ENCODE measurements at places on chromosomes 4 and X.

DNA sequence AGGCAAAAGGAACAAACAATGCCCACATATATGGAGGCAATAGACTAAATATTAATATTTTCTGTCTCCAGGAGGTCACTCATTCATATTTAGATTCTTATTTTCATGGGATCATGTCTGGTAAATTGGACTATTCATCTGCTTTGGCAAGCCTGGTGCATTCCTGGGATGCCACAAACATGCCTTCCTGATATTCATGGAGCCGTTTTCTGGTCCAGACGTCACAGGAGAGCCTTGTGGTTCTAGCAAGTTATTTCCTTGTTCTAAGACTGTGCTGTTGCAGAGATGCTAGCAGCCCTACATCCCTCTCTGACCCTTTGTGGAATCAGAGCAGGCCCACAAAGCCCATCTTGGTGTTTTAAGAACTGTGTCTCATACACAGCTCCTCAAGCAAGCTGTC, 16.1 kb upstream of the EXOSC9 start:
- DNase-seq = no peak

DNA sequence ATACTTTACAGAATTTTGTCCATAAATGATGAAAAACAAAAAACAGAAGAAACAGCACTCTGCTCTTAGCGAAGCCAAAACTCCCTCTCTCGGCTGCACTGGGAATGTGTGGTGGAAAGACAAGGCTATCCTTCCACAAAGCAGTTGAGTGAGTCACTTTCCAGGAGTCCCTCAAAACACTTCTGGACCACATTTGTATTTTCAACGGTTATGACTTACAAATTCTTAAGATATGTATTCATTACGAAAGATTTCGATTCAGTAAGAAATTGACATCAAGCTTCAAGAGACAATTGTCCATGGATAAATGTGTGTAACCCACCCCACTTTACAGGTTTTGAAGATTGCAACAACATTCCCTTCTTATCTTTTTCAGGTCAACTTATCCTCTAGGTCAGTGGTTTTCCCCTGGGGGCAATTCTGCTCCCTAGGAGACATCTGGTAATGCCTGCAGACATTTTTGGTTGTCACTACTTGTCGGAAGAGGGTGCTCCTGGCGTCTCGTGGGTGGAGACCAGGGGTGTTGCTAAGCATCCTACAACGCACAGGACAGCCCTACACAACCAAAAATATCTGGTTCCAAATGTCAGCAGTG, 66.7 kb upstream of the MTNR1A start:
- no peak for DNase-seq

DNA sequence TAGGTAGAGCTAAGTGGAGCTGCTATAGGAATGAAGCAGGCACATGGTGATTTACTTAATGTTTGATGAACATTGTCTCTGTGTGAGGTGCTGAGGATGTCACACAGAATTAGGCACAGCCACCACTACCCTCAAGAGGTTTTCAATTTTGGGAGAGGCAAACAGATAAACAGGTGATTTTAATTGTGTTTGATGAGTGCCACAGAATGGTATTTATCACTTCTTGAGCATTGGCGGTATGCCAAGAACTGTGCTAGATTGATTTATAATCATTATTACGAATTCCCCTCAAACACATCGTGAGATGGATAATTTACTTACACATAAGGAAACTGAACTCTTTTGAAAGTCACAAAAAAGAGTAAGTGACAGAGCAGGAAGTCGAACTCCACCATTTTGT, 74.8 kb downstream of the FREM3 start:
- no peak for DNase-seq

- no peak for DNase-seq
These were observed 200.3 kb upstream of the MAB21L2 start for GRCh38 chr4:150381609-150382008.

DNA sequence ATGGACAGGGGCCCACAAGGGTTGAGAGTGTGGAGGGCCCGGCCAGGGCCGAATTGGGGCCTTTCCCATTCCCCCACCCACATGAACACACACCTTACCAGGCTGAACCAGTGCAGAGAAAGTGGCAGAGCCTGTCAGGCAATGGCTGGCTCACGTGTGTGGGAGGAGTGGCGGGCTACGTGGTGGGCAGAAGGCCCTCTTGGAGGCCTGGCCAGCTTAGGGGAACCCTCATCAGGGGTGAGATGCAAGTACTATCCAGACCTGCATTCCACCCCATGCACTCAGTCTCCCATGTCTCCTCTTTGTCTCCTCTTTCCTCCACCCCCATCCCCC, 965 bp downstream of the TCEAL4 start:
- no peak for DNase-seq

GRCh38 chrX:53196678-53197077, 28.3 kb downstream of the KDM5C start:
- DNase-seq = no peak

GRCh38 chr4:74260036-74260435, 48.2 kb upstream of the EPGN start:
- no peak for DNase-seq

GRCh38 chrX:143435916-143436315, 81.4 kb downstream of the SPANXN3 start:
- no peak for DNase-seq

DNA sequence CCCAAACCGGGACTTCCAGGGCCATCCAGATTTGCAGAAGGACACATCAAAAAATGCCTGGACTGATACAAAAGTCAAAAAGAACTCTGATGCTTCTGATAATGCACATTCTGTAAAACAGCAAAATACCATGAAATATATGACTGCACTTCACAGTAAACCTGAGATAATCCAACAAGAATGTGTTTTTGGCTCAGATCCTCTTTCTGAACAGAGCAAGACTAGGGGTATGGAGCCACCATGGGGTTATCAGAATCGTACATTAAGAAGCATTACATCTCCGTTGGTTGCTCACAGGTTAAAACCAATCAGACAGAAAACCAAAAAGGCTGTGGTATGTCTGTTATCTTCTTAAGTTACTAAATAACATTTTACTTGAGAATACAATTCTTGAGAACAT, 9.2 kb downstream of the PLK4 start:
- DNase-seq = no peak

GRCh38 chr4:82648356-82648755, 86.6 kb upstream of the TMEM150C start:
- DNase-seq = no peak

DNA sequence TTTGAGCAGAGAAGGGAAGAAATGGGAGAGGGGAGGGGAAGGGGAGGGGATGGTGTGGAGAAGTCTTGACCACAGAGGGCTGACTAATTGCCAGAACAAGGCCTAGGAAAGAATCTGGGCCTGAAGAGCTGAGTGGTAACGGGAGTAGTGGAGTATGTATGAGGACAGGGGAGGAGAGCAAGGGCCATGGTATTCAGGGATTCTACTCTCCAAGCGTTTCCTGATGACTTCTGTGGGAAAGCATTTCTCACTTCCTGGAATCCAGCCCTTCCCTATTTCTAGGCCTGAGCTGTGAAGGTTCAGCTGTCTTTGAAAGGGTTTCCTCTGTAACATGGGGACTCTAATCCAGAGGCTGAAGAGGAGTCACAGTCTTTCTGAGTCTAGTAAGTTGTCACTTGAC, 19.7 kb upstream of the SOX3 start:
- no peak for DNase-seq

- peak; percentile 22 for DNase-seq
These were observed 660 bp upstream of the HSPA4L start for GRCh38 chr4:127781300-127782024.

DNA sequence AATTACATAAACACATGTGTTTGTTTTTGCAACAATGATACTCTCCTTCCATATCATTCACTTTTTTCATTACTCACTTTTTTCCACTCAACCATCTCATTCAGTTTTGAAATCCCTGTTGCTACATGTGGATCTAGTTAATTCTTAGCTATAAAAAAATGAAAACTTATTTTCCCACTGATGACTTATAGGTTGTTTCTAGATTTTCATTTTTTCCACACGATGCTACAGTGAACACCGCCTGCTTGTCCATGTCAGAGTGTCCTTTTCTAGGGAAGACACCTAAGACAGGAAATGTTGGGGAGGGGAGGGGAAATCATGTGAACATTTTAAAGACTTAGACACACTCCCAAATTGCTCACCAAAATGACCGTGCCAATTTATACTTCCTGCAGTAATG, 70.2 kb downstream of the SUPT20HL2 start:
- no peak for DNase-seq

- DNase-seq = peak; percentile 82
These were observed at the start of gene SORCS2 for GRCh38 chr4:7192252-7193029. Gene SORCS2, plus strand, starts transcription at chr4:7192538.

DNA sequence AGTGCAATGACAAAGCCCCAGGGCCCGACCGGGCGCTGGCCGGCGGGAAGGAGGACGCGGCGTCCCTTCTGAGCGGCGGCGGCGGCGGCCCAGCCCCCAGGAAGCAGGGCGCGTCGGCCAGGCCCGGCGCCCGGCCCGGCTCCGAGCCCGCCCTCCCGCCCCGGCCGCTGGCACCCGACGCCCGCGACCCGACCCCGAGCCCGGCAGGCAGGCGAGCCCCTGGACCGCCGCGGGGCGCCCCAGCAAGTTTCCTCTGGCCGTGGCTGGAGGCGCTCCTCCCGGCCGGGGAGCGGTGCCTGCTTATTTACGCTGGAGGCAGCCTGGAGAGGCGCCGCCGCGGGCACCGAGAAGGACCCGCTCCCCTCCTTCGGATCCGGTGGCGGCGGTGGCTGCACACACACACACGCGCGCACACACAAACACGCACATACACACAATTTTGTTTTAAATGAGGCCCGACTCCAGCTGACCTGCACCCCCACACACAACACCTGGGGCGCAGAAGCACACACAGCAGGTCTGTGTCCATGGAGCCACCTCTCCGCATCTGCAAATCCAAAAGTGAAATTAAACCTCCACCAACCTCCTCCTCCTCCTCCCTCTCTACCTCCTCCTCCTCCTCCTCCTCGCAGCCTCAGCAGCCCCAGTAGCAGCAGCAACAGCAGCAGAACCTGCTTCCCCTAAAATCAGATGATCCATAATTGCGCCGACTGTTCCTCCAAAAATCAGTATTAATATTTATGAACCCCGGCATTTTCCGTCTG, 669 bp downstream of the IRF2 start:
- DNase-seq = peak; percentile 55

GRCh38 chr4:99361268-99361898, 8.8 kb upstream of the ADH1C start:
- DNase-seq = no peak

DNA sequence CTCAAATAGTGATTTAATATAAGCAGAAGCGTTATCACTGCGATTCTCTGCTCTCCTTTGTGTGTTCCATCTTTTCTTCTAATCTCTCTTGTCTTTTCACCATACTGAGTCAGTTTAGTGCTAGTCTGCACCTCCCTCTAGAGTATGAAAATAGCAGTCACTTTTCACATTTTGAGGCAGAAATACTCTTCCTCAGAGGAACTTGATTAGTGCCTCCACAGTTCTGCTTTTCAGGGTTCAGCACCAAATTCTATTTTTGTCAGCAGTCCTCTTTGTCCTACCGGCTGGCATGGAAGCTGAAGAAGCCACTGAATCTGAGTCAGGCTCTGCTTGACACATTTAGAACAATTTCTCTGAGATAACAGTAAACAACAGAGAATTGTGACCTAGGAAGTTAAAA, 49.7 kb upstream of the ANKRD17 start:
- DNase-seq = no peak
